Stimulated activated CD4-positive, alpha-beta T cell treated with anti-CD3 and anti-CD28 coated beads, Interleukin-4, amount 100 ng/mL, for 24 hours (primary cell): ENCODE measurements at places on chromosomes 7 and 10.

DNA sequence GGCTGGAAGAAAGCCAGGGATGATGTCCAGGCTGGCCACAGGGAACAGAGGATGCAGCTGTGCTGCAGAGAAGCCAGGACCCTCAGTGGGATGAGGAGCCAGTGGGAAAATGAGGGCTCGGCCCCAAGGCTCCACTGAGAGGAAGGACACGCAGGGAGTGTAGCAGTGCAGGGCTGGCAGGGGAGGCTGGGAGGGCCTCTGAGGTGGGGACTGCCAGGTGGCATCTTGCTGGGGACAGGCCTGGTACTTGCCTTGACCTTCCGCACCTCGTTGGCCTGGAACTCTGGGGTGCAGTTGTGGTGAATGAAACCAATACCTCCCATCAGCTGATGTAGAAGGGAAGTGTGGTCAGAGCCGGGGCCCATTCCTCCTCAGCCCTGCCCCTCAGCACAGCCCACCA lies 9.2 kb downstream of the IMPDH1 start:
- DNase-seq: no peak

- DNase-seq: no peak
Observed at GRCh38 chr10:24210501-24210900, 1.6 kb downstream of the KIAA1217 start.

GRCh38 chr10:46307281-46308112 lies 20.7 kb downstream of the ANTXRL start:
- no peak for DNase-seq

DNA sequence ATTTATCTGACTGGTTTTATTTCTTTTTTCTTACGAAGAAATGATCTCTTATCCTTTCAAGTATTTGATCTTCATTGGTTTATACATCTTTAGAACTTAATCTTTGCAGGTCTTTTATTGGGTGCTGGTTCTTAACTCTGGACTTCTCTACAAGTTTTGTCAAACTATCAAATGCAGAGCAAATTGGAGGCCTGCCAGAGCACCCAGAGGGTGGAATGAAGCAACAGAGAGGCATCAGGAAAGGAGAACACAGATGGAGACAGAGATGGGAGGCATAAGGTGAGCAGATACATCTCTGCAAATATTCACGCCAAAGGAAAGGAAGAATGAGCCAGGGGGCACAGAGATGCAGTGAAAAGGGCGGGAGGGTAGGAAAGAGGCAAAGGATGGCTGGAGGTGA lies 130.3 kb downstream of the PKD1L1 start:
- no peak for DNase-seq

- DNase-seq: no peak
Observed at GRCh38 chr10:3060481-3060889, 6.9 kb upstream of the PFKP start.

DNA sequence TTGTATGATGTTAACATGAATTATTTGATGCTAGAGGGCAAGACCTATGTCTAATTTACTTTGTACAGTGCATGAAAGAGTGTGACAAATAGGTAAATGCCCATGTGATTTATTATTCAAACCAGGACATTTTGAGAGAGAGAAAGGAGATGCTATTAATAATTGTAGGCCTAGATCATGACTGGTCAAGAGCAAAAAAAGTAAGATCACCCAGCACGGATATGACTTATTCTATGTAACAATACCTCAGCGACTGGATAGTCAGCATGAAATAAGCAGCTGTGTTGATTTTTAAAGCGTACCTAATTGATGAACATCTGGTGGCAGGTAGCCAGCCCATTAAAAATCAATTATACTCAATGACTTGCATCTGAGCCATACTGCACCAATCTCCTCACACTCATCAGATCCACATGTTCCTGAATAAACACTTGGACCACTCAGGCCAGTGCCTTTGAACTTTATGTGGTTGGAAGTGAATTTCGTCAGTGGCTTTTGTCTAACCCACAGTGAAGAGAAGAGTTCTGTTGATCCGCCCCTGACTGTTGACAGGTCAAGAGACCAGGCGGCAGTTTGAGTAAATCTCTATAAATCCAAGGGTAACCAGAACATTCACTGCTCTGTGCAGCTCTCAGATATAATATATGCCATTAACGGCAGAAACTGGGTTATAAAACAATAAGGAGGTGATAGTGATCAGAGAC lies 435.3 kb downstream of the MDFIC start:
- no peak for DNase-seq

DNA sequence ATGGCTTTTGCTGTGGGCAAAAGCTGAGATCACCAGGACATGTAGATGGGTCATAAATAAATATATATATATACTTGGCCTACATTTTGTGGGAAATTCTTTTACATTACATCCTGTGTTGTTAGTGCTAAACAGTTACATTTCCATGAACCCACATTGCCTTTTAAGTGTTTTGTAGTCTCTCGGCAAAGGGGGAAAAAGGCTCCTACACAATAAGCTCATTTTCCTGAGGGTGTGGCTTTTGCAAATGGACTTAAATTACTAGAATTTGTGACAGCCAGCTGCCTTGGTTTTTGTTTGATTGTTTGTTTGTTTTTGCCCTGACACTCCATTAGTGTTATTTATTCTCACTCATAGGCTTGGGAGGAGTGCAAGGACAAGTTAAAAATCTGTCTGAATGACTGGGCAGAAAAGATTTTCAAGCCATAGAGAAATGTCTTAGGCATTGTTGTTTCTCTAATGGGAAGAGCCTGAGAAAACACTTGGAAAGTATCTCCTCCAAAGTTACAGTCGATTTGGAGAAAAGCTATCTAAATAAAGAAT lies 128.8 kb downstream of the DGKB start:
- DNase-seq: no peak

- no peak for DNase-seq
Observed at GRCh38 chr10:29714096-29714874, 79.5 kb upstream of the SVIL start.

- DNase-seq: no peak
Observed at GRCh38 chr10:133151543-133151972, 8.5 kb upstream of the KNDC1 start.

GRCh38 chr7:47300472-47301104 lies 281.3 kb downstream of the TNS3 start:
- DNase-seq: no peak

- no peak for DNase-seq
Observed at GRCh38 chr7:54349229-54349628, 192.9 kb upstream of the VSTM2A start.

DNA sequence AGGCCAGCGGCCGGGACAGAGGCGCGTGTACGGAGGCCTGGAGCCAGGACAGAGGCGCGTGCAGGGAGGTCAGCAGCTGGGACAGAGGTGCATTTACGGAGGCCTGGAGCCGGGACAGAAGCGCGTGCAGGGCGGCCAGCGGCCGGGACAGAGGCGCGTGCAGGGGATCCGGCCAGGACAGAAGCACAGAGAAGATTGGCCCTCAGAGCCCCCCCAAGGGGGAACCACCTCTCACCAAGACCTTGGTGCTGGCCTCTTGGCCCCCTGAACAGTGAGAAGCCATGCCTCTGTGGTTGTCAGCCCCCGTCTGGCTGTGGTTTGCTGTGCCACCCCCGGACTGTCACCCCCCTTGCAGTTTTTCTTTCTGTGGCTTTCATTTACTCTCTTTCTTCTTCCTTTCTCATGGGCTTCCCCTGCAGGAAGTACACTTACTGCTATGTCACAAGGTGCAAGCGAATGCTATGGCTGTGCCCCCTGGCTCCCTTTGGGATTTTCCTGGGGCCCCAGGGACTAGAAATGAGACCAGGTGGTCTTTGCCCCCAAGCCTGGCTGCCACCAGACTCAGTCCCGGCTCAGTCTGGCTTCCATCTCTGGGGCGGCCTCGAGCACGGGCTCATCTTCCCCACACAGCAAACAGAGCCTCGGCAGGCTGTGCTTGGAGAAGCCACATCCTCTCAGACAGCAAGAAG lies 41.1 kb downstream of the INSIG1 start:
- DNase-seq: no peak

- DNase-seq: no peak
Observed at GRCh38 chr10:114525368-114525949, 121.2 kb upstream of the AFAP1L2 start.

- no peak for DNase-seq
Observed at GRCh38 chr7:85392326-85392725, 205.5 kb upstream of the SEMA3D start.

- DNase-seq: no peak
Observed at GRCh38 chr10:69816521-69816920, 14.8 kb downstream of the COL13A1 start.

- no peak for DNase-seq
Observed at GRCh38 chr7:11701829-11702560, 130.0 kb downstream of the THSD7A start.

- DNase-seq: no peak
Observed at GRCh38 chr7:156680281-156680680, 39.7 kb downstream of the RNF32 start.

DNA sequence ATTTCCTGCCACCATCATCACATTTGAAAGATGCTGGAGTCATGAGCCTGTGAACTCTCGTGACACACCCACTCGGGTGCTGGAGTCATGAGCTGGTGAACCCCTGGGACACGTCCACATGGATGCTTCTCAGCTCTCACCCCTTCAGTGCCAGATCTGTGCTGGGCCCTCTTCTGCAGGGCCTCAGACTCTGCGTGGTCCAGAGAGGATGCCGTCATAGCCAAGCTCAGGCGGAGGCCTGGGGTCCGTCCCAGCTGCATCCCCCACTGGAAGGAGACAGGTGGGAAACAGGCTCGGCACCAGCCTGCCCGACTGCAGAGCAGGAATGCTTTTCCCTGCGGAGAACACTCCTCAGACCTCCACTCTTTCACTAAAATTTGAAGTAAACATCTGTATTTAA lies 156.5 kb upstream of the PPP2R2D start:
- no peak for DNase-seq

- DNase-seq: no peak
Observed at GRCh38 chr7:81560708-81561107, 209.1 kb downstream of the HGF start.

GRCh38 chr10:73997461-73997786 lies 492 bp upstream of the VCL start:
- DNase-seq: no peak

DNA sequence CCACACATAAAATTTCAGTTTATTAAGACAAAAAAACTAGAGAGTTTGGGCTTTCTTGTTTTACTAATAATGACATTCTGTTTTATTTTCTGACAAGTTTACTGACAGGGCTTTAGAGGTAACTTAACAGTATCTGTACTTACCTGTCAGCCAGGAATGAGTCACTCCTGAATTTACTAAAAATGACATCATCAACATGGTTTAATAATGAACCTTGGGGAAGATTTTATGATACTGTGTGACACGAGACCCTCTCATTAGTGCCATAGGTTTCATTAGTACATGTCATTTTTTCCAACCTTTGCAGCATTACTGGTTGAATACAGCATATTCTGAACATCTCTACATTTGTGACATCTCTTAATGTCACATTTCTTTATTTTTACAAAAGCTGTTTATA lies 131.1 kb downstream of the KCND2 start:
- no peak for DNase-seq

GRCh38 chr7:46549892-46550639 lies 629.0 kb upstream of the IGFBP3 start:
- DNase-seq: no peak

DNA sequence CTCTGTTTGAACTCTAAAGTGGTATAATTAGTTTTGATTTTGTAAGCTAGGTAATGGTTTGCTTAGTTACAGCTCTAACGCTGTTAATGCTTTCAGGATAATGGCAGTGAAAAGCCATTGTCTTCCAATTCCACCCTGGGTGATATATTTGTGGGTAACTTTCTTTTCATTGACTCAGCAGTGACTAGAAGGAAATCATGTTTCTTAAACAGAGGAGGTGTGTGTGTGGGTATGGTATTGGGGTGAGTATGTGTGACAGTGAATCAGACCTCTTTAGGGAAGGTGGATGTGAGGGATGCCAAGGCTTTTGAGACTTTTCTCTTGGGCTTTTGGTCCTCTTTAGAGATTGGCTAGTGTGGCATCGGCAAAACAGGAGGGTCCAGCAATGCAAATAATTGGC lies 13.6 kb downstream of the ENTPD7 start:
- DNase-seq: no peak

- DNase-seq: no peak
Observed at GRCh38 chr10:17088118-17088806, 41.3 kb downstream of the CUBN start.

- no peak for DNase-seq
Observed at GRCh38 chr7:96995406-96996110, 9.8 kb upstream of the DLX6 start.

GRCh38 chr7:93145354-93145753 lies 2.8 kb downstream of the SAMD9L start:
- no peak for DNase-seq

DNA sequence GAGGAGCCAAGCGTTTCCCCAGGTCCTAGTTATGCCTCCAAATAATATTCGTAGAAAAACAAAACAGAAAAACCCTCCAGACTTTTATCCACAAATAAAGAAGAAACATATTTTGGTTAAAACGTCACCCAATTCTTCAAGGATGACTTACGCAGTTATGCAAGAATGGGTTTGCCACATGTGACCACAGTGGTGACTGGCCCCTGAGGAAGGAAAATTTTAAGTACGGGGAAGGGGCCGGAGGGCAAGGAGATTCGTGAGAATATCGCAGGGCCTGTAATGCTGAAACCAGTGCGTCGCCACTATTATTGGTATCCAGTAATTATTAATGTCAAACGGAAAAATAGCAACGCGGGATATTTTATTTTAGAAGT lies 537 bp upstream of the MRPS24 start:
- peak; percentile 28 for DNase-seq

DNA sequence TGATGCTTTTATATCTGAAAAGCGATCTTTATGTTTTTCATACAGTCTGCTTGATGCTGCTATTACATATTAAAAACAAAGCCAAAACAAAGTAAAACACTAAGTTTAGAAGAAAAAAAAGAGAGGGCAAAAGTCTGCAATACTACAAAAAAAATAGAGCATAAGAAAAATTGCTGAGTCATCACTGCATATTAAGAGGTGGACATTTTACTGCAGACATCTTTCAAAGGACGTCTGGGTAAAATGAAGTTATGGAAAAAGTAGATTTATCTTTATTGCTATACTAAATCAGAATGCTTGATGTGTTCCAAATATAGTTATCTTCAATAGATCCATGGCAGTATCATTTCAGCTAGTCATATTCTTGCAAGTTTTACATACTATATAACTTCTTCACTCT lies 172.0 kb downstream of the MAGI2 start:
- no peak for DNase-seq

DNA sequence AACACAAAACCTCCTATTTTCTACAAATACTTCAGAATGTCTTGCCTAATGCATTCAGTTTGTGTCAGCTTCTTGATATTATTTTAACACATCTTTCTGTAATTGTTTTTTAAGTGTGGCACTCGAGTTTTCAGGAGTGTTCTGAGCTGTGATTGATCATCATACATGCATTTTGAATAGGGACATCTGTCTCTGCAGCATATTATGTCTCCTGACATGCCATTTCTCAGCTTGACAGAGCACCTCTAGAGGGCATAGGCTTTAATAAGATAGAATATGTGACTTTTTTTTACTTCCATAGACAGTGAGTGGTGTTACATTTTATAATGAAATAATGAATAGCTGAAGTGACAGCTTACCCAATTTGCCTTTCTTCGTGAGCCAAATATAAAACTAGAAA lies 219.2 kb upstream of the HDAC9 start:
- DNase-seq: no peak
